Amniotic stem cell (primary cell): ENCODE measurements at places on chromosomes 4 and X.

DNA sequence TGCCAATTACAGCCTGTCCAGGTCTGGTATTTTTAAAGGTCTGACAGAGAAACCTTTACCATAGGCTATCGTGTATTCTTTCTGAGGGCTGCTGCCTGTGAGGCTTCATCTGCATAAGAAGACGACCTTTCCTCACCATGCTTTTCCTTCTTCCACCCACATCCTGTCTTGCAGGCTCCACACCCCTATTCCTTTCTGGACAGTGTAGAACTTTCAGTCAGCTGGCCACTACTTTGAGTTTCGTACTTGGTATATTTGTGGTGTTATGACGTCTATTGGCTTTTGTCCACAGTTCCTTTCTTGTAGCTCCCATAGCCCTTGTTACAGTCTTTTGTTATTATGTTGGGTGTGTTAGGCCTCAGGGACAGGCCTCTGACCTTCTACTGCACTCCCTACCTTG lies 311.4 kb downstream of the RAPGEF2 start:
- no peak for DNase-seq

GRCh38 chrX:151082077-151082948 lies 94.1 kb upstream of the GPR50 start:
- peak; percentile 11 for DNase-seq

- no peak for DNase-seq
Measured at GRCh38 chr4:145199051-145199716, 18.8 kb upstream of the OTUD4 start.

- DNase-seq: no peak
Measured at GRCh38 chr4:137722910-137723309, 190.6 kb upstream of the PCDH18 start.

GRCh38 chrX:153736071-153736820 lies 11.6 kb downstream of the ABCD1 start:
- DNase-seq: no peak

DNA sequence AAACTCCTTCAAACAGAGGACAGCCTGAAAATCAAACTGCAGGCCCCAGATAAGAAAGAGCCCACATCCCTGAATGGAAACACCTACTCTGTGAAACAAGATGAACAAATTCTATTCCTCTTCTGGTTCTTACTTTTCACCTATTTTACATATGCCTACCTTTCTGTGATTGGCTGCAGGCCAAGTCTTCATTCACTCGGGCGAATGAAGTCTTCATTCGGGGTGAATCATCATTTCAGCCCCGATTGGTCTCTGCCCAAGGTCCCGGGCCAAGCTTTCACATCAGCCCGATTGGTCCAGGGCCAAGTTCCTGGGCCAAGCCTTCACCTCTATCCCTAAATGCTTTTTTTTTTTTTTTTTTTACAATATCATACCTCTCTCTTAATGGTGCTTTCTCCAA lies 529.8 kb upstream of the ACTRT1 start:
- DNase-seq: no peak

DNA sequence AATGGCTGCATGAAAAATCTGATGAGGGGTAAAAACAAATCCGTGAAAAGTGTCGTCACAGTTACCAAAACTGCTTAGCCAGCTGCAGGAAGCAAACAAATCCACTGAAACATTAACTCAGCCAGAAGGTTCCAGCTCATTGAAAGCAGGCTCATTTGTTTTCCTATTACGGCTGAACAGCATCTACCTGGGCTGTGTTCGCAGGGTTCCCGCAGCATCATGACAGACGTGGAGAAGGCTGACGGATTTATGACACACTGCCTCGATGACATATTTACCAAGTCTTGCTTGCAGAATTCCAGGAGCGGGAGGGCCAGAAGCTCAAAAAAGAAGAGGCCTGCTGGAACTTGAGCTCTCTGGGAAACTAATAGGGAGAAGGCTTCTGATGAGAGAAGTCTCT lies 781.1 kb downstream of the RAB28 start:
- no peak for DNase-seq

DNA sequence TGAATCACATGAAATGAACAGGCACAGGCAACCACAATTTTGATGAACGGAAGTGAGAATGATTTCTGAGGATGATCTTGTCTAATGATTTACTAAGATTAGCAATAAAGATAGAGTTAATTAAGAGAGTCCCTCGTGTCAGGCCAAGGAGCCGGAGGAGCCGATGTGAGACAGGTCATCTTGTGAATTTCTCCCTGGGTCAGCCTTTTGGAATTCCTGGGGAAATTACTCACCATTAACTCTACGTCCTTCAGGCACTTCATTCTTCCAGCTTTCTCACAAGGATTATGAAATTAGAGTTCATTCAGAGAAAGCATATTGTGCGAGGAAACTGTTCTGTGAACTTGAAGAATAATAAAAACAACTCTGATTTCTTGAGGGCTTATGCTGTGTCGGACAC lies 86.7 kb downstream of the PSAPL1 start:
- DNase-seq: no peak

GRCh38 chrX:3044196-3044595 lies 2.9 kb downstream of the ARSF start:
- DNase-seq: no peak

GRCh38 chr4:26130173-26130572 lies 190.6 kb upstream of the RBPJ start:
- DNase-seq: no peak

DNA sequence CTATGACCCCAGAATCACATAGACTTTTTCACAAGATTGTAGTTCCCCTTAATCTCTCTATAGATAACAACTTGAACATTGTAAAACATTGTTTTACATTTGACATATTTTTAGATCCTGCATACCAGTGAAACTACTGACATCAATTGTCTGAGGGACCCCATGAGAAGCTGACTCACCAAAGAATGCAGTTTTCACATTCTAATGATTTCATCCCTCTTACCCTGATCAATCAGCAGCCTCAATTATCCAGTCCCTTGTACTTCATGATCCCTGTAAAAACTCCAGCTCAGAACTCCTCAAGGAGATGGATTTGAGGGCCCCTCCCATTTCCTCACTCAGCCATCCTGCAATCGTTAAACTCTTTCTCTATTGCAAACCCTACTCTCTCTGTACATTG lies 411.0 kb upstream of the NDST3 start:
- no peak for DNase-seq

DNA sequence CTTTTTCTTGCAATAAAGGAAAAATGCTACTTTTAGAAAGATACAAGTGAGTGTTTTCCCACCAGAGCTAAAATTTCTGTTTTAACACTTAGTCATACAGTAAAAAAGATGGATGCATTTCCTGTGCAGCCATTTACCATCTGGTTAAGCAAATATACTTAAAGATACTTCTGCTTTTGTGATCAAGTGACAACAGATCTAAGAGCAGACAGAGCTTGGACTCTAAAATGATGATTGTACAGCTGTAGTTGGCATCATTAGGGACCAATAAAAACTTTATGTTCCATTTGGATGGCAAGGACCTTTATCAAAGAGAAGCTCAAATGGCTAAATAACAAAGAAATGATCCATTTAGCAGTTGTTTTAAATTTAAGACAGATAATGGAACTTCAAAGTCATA lies 270.8 kb downstream of the FSTL5 start:
- DNase-seq: no peak

DNA sequence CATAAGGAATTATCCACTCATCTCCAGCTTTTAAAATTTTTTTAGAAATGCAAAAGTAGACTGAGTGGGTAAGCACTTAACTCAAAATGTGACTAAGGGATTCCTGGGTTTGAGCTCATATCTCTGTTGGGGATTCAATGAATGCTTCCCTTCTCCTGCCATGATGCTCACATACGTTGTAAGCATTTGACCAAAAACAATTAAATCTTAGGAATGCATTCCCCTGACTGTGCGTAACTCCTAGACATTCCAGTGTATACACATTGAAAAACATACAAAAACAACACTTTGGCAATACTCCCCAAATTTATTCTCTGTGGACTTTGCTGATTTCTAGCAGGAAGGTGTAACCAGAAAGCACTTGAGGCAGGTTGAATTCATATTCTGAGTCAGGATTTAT lies 29.8 kb downstream of the SPANXA2 start:
- peak; percentile 0 for DNase-seq

GRCh38 chr4:23857367-23857959 lies 32.4 kb downstream of the PPARGC1A start:
- no peak for DNase-seq

DNA sequence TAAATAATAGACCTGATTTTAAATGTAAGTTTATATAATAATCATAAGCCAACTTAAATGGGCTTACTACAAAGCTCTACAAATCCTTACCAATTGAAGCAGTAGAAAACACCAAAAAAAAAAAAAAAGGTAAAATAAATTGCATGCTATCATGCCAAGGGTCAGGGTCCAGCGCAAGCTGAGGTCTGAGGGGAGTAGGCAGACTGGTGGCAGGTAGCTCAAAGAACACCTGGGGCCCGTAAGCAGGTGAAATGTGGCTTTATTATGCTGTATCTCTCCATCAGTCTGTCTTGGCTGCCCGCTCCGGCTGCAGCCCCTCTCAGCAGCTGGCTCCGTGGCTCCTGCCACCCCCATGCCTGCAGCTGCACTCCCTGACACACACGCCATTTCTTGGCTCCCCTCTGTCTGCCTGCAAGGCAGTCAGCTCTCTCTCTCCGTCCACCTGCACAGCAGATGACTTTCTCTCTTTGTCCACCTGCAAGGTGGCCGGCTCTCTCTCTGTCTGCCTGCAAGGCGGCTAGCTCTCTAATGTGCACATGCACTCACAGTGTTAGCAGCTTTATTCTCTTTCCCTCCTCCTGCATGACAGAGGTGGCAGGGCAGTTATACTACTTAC lies 209.4 kb upstream of the UGT8 start:
- DNase-seq: no peak

DNA sequence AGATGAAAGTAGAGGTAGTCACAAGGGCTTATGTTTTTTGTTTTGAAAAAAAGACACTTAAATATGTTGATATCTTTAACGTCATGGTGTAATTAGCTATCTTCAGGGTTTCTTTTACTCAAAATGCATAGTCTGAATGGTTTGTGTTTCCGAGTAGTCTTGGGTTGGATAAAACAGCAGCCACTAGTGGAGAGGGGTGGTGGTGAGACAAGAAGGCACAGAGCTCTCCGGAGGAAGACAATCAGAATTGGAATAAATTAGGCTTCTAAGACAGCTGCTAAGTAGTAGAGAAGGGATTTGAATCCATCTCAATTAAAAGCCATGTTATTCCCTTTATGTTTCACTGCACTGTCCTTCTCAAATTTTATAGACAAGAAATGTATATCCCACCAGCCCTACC lies 240.4 kb upstream of the VEGFC start:
- no peak for DNase-seq

- no peak for DNase-seq
Measured at GRCh38 chr4:123767806-123768205, 371.2 kb downstream of the SPRY1 start.

- no peak for DNase-seq
Measured at GRCh38 chr4:160831165-160831922, 1332.5 kb downstream of the FSTL5 start.

DNA sequence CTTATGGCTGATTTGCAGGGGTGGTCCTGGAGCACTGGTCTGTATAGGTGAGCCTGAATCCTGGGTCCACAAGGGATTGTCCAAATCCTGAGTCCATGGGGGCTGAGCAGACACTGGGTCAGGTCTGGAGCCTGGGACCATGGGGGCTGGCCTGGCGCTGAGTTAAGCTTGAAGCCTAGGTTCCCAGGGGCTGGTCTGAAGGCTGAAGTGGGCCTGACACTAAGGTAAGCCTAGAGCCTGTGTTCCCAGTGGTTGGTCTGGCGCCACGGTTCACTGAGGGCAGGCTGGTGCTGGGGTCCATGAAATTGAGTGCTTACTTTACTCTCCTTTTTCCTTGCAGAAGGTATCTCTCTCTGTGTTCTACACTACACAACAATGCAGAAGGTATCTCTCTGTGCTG lies 155.8 kb downstream of the RBM46 start:
- DNase-seq: no peak

- no peak for DNase-seq
Measured at GRCh38 chrX:121733514-121733913, 686.1 kb downstream of the GLUD2 start.

DNA sequence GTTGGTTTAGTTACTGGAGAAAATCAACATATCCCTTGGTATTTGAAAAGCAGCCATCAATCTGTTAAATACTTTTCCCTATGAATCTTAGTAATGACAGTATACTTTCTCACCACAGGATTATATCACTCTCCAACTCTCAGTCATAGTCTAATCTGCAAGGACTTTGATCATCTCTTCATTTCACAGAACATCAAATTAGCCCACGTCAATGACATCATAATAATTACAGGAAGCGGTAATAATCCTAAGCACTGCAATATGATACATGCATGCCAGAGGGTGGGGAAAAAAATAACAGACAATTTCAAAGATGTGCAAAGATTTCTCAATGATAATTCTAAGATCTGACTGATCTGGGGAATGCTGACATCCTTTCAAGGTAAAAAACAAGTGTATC lies 404.1 kb downstream of the GPM6A start:
- no peak for DNase-seq

GRCh38 chrX:123976706-123977316 lies 15.3 kb downstream of the STAG2 start:
- peak; percentile 2 for DNase-seq

GRCh38 chr4:25051534-25051933 lies 20.8 kb upstream of the LGI2 start:
- DNase-seq: no peak

DNA sequence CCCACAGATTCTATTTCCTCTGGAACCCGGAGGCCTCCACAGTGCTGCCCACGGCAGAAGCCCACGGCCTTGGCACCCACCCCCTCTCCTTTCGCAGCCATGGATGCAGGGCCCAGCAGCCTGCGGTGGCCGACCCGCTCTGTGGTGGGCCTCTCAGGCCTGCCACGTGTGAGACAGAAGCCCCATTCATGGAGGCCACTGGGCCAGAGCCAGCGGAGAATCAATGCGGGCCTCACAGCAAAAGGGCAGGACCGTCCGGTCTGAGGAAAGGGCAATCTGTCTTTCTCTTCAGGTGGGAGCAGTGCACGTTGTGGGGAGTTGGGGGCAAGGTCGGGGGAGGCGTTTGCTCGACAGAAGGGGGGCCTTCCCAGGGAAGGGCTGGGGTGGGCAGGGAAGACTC lies 8.4 kb upstream of the HAUS7 start:
- no peak for DNase-seq

DNA sequence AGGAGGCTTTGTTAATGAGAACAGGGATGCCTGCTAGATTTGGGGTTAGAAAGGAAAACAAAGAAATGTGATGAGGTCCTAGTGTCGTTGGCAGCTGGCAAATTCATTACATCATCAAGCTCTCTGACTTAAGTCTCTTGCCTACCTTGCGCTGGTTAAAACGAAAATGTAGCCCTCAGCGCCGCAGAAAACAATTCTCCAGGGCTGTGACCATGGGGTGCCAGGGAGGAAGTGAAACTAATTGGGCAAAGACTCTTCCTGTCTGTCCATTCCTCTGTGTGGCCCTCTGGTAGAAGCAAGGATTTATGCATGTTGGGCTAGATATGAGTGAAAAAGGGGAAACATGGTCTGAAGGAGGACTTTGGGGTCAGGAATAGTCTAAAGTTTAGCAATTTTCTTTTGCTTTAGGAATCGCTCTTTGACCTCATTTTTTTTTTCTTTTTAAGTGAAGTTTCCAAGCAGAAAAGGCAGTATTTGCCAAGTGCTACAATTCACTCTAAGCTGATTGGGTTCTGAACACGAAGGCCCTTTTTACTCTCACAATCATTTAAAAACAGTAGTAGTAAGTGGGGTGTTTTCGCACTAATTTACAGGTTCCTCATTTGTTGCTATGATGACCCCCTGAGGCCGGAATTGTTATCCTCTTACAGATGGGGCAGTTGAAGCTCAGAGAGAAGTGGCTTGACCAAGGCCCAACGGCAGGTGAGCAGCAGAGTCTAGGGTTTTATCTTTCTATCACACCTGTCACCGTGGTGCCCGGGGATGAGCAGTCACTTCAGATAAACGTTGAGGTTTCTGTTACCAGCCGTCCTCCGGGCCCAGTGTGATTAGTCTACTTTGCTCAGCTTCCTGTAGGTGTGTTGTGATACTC lies 27.3 kb upstream of the CHRNA9 start:
- no peak for DNase-seq
